Bronchial smooth muscle cell (primary cell): ENCODE measurements at places on chromosomes 2 and 18. TPM values are rescaled to one million over a fixed set of nuclear protein-coding genes. Genes with fewer than 3 reads are reported as not detected.

The RNF125 gene
- 1.0 and 2.5 TPM in 2 replicates for total RNA-seq

The ASAP2 gene
- total RNA-seq, result 18.6 and 20.1 TPM in 2 replicates

The DES gene
- total RNA-seq, result 2.4 and 2.7 TPM in 2 replicates

The ATOH8 gene
- 24.6 and 29.5 TPM in 2 replicates for total RNA-seq

The FEZ2 gene
- total RNA-seq, result 42.2 and 46.3 TPM in 2 replicates

The MRO gene
- 0.09 and 0.32 TPM in 2 replicates for total RNA-seq

The EVA1A gene
- 5.8 and 19.2 TPM in 2 replicates for total RNA-seq

The MARCHF4 gene
- under 0.01 and 0.32 TPM in 2 replicates for total RNA-seq

The ANTXR1 gene
- 29.9 and 31.8 TPM in 2 replicates for total RNA-seq
